Activated naive CD4-positive, alpha-beta T cell (primary cell): ENCODE measurements at places on chromosomes 2 and 18.

GRCh38 chr2:81324046-81324445, 1019.5 kb upstream of the LRRTM1 start:
- DNase-seq = no peak

GRCh38 chr18:22439447-22439846, 21.7 kb upstream of the CTAGE1 start:
- DNase-seq = no peak

DNA sequence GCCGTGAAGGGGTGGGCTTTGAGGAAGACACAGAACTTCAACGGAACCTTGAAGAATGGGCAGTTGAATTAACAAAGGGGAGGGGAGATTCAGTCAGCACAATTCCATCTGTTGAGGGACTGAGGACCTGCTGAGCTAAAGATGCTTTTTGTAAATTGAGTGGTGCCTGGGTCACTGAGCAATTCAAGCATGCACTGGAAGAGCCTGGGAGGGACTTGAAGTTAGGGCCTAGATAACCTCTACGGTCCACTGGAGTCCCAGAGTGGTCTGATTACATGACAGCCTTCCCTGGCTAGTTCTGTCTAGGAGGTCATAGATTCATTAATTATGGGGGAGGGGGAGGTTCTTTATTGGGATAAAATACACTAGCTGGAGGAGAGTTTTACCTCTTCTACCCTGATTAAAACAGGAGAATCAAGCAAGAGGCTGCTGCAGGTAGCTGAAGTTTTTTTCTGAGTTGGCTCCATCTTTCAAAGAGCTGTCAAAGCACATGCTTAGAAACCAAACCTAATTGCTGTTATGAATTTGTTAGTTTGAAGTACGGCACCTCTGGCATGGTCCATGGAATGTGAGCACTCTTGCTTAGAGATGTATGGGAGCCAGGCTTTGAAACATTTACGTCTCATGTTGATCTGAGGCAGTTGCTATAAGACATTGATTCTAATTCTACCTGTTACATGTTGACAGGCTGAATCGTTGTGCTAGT, 290.2 kb downstream of the PRKCE start:
- no peak for DNase-seq

GRCh38 chr2:181266614-181267013, 190.6 kb upstream of the ITGA4 start:
- DNase-seq = no peak

DNA sequence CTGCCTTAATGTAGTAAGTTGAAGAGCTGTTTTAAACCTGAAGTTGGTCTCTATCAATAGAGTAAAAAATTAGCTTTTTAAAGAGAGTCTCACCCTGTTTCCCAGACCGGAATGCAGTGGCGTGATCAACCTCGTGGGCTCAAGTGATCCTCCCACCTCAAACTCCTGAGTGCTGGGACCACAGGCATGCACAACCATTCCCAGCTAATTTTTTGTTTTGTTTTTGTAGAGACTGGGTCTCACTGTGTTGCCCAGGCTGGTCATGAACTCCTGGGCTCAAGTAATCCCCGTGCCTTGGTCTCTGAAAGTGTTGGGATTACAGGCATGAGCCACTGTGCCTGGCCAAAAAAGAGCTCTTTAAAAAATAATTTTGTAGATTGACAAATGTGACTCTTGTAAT, 40.3 kb downstream of the CRIM1 start:
- DNase-seq = no peak

DNA sequence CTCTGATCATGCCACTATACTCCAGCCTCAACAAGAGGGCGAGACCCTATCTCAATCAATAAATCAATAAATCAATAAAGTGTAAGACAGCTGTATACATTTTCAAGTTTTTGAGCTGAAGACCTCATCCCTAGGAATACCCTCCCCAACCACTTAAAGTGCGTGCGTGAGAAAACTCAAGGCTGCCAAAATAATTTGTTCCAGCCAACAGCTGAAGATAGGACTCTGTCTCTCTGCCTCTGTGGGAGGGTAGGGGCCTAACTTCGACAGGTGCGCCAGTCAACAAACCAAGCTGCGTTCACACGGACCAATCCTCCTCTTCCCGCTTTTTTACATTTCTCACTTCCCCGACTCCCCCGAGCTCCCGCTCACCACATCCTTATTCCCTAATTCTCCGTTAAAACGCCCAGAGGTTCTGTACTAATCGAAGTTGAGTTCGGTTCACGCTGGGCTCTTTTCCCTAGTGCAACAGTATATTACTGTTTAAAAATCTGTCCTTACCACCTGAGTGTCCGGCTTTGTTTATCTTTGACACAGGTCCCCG, 618 bp downstream of the POLR2D start:
- DNase-seq = no peak

DNA sequence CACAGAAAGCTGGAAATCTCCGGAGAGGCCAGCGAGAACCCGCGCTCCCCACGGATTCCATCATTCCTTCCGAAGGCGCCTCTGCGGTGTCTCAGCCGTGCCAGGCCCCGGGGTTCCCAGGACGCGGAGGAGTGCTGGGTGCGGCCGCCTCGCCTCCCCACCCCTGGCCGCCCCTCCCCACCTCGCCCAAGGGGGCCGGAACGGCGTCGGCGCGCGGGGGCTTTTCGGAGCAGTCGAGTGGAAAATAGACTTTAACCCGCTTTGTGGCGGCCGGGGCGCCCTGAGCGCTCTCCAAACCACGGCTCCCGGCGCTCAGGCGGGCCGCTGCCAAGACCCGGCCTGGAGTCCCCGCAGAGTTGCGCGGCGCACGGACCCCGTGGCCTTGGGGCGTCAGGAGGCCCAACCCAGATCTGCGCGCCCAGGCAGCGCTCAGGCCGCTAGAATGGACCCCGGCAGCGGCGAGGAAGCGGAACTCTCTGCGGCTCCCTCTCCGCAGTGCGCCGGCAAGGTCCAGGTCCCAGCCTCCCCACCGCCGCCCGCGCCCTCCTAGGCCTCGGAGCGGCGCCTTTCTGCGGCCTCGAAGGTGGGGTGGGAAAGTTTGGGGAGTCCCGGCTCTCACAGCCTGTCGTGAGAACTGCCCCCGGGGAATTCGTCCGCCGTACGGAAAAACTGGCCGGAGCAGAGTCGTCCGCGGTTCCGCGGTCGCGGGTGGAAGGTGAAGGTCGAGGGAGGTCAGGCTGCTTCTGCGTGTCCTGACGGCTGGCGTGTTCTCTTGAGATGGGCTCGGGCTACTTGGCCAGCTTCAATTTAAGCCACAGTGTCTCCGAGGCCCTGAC, 1.2 kb upstream of the EMX1 start:
- DNase-seq = peak; percentile 27
